Activated CD4-positive, CD25-positive, alpha-beta regulatory T cell (primary cell): ENCODE measurements at places on chromosomes 1 and 21.

DNA sequence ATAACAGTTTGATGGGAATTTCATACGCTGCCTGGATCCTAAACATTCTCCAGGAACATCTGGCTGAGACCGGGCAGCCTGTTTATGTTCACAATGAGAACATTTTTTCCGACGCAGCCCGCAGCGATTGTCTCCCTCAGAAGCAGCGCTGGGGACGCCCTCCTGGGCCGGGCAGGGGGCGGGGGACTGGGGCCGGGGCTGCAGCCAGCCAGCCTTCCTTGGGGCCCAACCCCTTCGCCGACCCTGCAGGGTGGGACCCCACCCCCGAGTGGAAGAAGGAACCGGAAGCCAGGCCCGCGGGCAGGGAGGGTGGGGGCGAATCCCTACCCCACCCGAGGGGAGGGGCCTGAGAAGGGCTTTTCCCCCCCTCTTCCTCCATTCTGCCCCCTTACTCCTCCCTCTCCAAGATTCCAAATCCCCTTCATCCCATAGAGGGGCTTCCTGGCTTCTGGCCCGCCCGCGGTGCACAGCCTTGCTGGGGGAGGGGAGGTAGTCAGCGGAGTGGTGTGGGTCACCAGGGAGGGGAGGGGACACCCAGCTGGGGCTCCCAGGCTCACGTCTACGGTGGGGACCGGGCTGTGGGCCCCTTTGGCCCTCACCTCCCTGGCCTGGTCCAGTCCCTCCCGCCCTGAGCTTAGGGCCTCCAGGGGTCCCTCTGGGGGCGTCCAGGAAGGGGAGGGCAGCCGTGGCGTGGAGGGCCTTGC lies 60.6 kb downstream of the WNT9A start:
- no peak for DNase-seq

DNA sequence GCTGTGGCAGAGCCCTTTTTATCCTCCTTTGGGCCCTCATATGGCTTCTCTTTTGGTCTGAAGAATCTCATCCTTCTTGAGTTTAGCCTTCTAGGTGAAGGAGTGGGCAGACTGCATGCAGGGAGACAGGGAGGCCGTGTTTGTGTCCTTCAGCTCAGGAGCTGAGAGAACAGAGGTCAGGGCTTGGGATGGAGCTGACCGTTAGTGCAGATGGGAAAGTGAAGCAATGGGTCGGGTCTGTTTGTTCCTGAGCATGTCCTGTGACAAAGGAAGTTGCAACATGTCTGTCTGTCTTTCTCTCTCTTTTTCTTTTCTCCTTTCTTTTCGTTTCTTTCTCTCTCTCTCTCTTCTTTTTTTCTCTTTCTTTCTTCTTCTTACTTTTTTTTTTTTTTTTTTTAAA lies 14.9 kb downstream of the MAPKAPK2 start:
- DNase-seq, result no peak

DNA sequence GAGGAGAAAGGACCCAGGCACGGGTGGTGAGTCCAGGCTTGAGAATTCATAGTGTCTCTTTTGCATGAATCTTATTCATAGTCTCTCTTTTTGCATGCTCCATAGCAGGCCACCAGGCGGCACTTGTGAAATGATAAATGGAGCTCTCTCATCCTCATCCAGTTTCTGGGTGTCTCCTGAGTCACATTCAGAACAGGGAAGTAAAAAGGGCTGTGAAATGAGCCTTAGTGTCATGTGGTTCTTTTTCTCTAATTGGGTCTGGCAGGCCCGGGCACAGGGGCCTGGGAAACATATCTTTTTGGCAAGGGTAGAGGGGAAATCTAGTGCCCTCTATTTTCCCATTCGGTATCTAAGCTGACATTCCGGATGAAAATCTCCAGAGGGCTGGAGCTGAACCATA lies 19.1 kb upstream of the NCF2 start:
- no peak for DNase-seq

- DNase-seq, result no peak
These were observed 114.6 kb downstream of the ZBTB18 start for GRCh38 chr1:244165701-244166100.

DNA sequence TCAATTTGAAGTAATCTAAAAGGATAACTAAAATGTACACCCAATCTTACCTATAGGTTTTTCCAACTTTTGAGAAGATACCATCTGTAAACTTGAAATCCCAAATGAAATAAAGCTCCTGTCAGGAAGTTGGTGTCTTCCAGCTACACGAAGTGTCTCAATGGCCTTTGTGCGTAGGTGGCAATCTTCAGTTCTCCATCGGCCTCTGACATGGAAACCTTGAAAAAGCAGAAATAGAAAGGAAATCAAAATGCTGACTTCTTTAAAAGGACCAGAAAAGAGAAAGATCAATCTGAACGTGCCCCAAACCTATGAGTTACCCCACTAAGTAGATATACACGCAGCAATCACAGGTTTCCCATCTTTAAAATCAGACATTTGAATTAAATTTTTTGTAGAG lies 10.0 kb downstream of the MKNK1 start:
- no peak for DNase-seq

GRCh38 chr21:36297938-36298572 lies 21.9 kb upstream of the MORC3 start:
- peak; percentile 70 for DNase-seq

DNA sequence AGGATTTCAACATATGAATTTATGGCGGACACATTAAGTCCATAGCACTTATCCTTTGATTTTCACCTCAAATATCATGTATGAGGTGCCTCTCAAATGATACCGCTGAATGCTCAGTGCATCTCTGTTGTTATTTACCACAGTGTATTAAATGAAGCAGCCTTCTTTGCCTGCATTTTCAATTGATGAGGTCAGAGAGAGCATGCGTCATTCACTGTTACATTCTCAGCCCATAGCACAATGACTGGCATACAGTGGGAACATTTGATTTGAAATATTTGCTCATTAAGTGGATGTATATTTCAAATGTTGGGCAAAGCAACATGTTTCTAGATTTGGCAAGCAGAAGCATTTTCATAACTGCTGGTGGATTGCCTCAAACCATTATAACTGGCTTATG lies 45.7 kb downstream of the LRRC7 start:
- DNase-seq, result no peak

GRCh38 chr1:24362396-24362795 lies 43.2 kb downstream of the GRHL3 start:
- DNase-seq, result no peak

DNA sequence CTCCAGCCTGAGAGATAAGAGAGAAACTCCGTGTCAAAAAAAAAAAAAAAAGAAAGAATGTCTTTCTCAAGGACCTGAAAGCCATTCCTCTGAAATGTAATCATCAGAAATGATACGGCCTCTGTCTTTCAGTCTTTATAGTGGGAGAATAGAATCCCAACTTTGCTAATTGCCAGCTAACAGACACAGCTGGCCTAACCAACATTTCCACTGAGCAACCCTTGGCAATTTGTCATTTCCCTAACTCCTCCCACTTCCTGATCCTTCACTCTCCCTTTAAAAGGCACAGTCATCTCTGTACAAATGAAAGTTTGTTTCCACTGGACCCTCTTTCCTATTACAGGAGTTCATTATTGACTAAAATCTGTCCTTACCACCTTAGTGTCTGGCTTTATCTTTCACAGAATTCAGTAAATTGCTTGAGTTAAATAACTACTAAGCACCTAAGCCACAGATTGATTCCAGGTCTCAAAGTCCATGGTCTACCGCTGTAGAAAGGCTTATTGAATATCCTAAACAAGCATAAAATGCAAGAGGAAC lies 4.3 kb upstream of the CBR1 start:
- DNase-seq, result no peak

DNA sequence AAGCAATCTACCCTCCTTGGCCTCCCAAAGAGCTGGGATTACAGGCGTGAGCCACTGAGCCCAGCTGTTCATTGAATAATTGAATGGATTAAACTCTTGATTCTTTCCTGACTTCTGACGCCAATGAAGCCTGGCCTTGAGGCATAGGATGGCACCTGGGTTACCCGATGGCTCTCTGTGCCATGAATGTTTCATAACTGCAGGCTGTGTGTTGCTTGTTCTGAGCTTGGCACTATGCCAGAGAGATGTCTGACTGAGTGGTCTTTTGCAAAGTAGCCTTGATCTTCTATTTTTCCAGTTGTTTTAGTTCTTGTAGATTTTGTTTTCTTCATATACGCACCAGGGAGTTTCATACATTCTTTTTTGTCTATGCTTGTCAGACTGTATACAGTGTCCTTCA lies 38.5 kb upstream of the AK4 start:
- DNase-seq, result no peak

- no peak for DNase-seq
These were observed 19.8 kb downstream of the SH3BP5L start for GRCh38 chr1:248805876-248806275.

GRCh38 chr1:14522077-14522925 lies 76.2 kb upstream of the KAZN start:
- DNase-seq, result no peak

GRCh38 chr1:26887125-26887524 lies 3.0 kb downstream of the GPN2 start:
- no peak for DNase-seq

GRCh38 chr1:156144742-156145141 lies 8.6 kb upstream of the SEMA4A start:
- no peak for DNase-seq

DNA sequence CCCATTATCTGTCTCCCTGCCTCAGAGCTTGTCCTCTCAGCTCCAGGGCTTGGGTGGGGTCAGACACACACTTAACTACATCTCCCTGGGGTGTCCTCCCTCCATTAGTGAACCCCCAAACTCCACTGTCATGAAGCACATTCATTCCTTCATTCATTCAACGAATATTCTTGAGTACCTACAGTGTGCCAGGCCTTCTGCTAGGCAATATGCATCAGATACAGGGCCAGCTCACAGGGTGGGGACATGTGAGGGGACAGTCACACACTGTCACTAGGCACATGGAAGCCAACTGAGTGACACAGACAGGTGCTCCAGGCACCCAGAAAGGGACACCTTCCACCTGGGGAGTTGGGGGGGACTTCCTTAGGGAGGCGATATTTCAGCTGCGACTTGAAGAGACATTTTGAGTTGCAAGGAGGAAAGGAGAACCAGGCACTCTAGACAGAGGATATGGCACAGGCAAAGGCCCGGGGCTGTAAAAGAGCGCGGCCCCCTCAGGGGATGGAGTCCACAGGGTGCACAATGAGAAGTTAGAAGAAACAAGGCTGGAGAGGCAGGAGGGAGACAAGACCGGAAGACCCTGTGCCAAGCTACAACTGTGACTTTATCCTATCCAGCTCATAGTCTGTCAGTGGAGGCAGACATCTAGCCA lies 8.7 kb upstream of the S100A8 start:
- no peak for DNase-seq

- DNase-seq, result peak; percentile 1
These were observed 729 bp downstream of the APP start for GRCh38 chr21:26169611-26170470.

- no peak for DNase-seq
These were observed 653.9 kb upstream of the USP24 start for GRCh38 chr1:55869065-55869464.

GRCh38 chr1:193404236-193404635 lies 217.8 kb upstream of the B3GALT2 start:
- DNase-seq, result no peak

DNA sequence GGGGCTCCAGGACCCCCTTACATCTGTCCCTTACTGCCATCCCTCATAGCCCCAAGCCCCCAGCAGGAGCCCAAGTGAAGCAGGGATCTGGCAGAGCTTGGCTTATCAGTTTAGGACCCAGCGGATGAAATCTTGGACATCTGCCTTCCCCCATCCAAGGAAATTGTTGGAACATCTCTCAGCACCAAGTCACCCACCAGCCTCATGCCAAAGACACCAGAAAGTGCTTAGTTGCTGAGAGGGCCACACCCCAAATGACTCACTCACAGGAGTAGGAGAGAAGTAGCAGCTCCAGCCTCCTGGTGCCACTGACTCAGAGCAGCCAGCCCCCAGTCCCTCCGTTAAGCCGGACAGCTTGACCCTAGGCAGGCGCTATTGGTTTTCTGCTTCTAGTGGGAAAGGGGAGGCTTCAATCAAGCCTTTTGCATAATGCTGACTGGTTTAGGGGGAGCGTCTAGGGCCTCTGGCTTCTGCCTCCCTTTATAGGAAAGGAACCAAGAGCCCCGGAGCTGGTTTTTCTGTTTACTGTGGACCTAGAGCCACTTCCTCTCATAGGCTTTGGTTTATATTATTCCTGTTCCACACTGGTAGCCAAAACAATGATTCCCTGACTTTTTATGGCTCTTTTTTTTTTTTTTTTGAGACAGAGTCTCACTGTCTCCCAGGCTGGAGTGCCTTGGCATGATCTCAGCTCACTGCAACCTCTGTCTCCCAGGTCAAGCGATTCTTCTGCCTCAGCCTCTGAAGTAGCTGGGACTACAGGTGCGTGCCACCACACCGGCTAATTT lies 114.2 kb upstream of the IPO9 start:
- no peak for DNase-seq

- DNase-seq, result no peak
These were observed 95.8 kb downstream of the CNIH3 start for GRCh38 chr1:224711876-224712275.

DNA sequence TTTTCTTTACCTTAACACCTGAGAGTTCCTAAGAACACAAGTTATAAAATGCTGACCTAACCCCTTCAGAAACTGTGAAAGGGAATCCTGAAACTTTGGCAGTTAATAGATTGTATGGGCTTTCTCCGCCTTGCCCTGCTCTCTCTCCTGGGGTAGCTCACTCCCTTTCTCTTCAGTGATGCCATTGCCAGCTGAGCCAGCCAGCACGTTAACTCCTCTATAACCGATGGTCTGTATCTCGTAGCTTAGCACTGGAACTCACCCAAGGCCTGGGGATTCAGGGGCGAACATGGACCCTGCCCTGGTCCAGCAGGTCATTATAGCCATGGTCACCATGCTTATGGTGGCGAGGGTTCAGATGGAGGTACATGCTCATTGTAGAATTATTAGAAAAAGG lies 40.7 kb downstream of the TRAPPC10 start:
- no peak for DNase-seq

DNA sequence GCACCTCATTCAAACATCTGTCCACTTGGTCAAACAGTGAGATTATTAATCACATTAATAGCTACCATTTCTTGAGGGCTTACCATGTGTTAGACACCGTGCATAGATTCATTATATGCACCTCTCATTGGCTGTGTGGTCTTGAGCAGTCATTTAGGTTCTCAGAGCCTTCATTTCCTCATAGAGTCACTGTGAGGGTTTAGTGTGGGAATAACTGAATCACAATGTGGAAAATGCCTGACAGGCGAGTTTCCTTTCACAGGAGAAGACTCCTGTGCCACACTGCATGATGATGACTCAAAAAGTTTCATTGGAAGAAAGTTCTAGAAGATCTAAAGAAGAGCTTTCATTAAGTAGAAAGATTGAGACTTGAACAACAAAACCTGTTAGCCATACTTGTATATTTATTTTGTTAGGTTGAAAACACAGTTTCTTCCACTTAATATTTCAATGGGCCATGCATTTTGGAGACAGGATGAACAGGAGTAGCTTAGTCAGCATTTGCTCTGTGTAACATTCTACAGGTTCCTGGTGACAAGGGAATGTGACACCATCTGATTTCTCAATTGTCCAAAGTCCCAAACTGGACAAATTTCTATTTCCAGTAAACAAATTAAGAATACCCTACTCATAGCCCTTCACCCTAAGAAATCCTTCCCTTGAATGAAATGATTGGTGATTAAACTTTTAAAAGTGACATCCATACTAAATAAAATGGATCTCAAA lies 45.7 kb downstream of the FYB2 start:
- no peak for DNase-seq
